PC-9 (cell line): ENCODE measurements at places on chromosomes 2 and 18. TPM values are rescaled to one million over a fixed set of nuclear protein-coding genes. Genes with fewer than 3 reads are reported as not detected.

The LGALSL gene
- total RNA-seq: 9.7 and 13.0 TPM in 2 replicates

The ANKRD30BL gene
- not detected in 2 replicates for total RNA-seq

The FAM237A gene
- not detected in 2 replicates for total RNA-seq

The OR6B3 gene
- total RNA-seq: not detected in 2 replicates

The DHRS9 gene
- not detected in 2 replicates for total RNA-seq

The NOL4 gene
- not detected in 2 replicates for total RNA-seq

The RAB17 gene
- total RNA-seq: 86.3 and 88.1 TPM in 2 replicates

The SPDYA gene
- total RNA-seq: 1.9 and 3.0 TPM in 2 replicates

The TXNL4A gene
- 106 and 120 TPM in 2 replicates for total RNA-seq

The MYL1 gene
- total RNA-seq: not detected in 2 replicates
